Fibroblast of skin of back (primary cell): ENCODE measurements at places on chromosomes 16 and 17.

DNA sequence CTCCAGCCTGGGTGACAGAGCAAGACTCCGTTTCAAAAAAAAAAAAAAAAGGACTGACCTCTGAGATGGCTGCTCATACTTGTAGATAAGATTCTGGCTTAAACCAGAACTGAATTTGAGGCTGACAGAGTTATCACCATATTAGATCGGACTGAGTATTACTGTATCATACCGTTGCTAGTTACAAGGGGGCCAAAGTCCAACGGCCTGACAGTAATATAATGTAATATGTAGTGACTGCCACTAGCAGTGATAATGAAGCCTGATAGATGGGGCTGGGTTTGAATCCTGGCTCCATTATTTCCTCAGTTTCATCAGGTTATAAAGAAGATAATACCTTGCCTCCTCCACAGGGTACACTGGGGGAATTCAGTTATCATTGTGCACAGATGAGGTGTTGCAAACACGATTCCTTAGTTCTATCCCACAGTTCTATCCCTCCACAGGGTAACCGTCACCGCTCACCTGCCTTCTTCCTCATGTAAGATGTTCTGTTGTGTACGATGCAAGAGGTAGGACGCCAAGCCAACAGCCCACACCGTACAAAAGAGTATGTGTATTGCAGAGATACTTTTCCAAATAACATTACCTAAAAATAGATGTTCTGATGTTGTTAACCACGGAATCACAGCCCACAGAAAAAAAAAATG, 5.2 kb downstream of the TMEM220 start:
- no peak for DNase-seq

DNA sequence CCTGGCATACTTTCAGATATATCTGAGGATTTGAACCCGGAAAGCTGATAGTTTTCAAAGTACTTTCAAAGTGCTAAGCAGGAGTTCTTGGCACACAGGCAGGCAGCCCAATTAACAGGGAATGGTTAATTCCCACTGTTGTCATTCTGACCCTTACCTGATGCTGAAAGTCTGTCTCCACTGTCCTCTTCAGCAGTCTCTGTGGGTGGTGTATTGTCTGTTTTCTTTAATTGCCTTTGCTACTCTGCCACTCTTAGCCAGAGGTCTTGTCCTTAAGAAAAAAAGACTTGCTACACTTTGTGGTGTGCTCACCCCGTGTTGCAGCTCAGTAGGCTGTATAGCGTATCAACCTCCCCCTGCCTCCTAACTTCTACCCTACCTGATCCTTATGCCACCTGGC, 63.2 kb upstream of the SLC12A3 start:
- no peak for DNase-seq

- DNase-seq: peak; percentile 25
Observed at GRCh38 chr16:57150682-57151330, 35.0 kb downstream of the PSME3IP1 start.

DNA sequence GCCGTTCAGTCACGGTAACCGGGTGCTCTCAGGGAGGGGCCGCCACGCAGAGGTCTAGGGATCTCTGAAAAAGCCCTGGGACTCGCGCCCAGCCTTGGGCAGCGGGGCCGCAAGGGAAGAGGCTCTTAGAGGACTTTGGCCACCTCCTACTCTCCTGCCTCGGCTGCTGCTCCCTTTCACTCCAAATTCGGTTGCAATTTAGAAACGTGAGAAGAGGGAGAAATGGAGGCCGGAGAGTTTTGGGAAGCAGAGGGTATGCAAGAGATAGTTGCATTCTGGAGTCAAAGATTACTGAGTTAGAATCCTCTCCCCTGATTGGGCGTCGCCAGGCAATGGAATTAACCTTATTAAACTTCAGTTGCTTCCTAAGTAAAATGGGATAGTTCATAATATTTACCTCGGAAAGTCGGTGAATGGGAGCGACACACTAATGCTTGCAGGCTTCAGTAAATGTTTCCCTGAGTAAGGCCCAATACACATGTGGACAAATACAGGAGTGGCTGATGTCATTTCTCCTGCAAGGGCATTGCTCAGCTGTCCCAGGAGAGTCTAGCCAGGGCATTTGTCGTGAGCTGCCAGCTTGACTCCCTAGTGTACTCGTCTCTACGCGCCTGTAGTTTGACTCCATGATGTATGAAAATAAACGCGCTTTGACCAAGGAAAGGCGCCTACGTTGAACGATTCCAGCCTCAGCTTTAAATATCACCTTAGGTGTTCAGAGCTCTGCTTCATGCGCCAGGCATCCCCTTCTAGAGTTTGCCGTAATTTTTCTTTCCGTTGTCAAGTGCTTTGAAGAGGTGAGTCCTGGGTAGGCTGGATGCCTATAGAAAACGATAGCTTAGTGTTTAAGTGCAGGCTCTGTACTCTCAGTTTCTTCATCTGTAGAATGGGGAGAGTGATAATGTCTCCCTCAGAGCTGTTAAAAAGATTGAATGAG, 667 bp downstream of the OGFOD1 start:
- DNase-seq: peak; percentile 71

DNA sequence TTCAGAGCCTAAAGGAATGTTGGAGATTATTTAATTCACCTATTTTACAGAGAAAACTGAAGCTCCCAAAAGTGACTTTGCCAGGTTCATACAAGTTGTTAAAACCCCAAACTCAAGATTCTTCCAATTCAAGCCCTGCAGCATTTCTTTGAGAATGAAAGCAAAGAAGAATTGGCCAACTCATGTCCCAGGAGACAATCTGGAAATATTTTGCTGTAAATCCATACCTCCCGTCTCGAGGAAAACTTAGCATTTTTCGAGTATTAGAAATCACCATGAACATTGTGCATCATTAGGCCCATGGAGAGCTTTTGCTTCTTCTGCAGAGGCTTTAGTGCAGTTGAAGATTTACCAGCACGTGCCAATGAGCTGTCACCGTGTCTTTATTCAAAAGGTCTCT, 176.4 kb upstream of the KCNJ16 start:
- peak; percentile 86 for DNase-seq

DNA sequence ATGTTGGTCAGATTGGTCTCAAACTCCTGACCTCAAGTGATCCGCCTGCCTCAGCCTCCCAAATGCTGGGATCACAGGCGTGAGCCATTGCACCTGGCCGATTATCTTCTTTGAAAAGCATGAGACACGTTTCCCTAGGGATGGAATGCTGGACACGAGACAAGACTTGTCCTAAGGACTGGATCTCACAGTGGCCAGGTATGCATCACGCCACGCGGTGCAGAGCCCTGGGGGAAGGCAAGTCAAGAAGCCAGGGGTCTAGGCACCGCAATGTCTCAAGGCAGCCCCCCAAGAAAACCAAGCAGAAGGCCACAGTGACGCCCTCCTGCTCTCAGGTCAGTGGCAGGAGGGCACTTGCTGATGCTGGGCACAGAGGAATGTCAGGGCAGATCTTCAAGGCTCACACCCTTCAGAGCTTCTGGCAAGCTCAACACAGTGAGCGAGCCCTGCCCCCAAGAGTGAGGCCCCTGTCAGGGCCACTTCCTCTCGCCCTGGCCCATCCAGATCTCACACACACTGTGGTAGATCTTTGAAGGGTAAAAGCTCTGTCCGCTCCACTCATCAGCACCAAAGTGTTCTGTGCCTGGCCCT, 134.7 kb downstream of the ZNF778 start:
- no peak for DNase-seq

GRCh38 chr16:8756755-8757154, 40.7 kb downstream of the TMEM186 start:
- DNase-seq: no peak

DNA sequence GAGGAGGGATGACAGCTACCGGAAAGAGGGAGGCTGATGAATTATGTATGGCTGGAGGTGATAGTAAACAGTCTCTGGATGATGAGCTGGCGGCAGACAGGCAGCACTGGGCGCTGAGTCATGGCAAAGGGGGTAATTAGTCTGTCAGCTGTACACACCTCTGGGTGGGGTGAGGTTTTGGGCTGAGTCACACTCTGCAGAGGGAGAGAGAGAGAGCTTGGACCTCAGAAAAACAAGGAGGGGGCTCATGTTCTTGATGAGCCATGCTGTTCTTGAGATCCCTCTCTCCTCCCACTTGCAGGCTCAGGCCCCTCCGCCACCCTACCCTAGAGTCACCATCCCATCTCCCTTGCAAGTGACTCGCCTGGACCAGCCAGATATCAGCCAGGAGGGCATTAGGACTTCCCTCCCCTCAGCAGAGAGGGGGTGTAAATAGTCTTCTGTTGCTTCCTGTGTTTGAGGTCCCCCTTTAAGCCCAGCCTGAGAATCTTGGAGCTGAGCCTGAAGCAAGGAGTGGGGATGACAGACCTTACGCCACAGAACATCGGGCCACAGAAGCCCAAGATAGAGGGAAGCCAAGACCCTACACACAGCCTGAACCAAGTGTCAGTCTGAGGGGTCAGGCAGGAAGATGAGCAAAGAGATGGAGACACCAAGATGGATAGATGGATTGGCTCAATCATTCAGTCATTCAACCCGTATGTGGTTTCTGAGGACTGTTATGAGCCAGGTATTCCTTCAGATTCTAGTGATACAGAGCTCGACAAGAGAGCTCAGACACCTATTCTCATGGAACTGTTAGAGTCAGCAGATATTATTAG, 383.2 kb upstream of the CCL2 start:
- DNase-seq: peak; percentile 1

DNA sequence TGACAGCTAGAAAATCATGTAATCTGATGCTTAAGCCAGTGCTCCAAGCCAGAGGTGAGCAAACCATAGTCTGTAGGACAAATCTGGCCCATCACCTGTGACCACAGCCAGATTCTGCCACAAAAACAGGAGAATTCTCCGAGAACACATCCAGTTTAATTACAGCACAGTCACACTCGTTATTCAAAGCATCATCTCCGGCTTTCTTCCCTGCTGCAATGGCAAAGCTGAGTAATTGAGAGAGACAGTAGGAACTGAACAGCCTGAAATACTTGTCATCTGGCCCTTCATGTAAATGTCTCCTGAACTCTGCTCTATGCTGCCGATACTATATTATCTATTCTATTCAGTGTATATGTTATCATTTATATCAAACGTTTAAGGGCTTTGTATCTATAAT, 121.4 kb upstream of the FOXF1 start:
- no peak for DNase-seq

GRCh38 chr16:66357523-66357928, 9.0 kb upstream of the CDH5 start:
- DNase-seq: peak; percentile 77

DNA sequence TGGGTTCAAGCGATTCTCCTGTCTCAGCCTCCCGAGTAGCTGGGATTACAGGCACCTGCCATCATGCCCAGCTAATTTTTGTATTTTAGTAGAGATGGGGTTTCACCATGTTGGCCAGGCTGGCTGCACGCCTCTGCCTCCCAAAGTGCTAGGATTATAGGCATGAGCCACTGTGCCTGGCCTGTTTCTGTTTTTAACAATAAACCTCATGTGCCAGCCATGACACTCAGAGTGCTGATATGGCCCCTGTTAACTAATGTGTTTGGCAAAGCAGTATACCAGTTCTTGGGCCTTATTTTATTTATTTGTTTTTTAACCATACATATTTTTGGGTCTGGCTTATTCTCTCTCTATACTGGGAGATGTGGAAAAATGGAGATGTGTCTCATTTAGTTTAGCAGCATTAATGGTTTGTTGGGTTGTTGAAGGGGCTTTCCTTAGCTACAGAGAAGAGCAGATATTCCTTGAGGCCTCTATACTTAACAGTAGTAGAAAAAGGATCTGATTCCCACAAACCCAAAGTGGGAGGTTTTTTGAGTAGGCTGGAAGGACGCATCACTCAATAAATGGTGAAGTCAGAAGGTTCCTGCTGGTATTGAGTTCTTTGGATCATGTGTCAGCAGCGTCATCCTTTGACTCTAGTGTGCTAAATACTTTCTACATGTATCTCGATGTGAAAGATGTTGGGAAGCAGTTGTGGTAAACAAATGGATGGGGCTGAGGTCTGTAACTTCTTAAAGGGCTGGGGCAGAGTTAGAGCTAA, 16.2 kb upstream of the CDK5R1 start:
- no peak for DNase-seq

DNA sequence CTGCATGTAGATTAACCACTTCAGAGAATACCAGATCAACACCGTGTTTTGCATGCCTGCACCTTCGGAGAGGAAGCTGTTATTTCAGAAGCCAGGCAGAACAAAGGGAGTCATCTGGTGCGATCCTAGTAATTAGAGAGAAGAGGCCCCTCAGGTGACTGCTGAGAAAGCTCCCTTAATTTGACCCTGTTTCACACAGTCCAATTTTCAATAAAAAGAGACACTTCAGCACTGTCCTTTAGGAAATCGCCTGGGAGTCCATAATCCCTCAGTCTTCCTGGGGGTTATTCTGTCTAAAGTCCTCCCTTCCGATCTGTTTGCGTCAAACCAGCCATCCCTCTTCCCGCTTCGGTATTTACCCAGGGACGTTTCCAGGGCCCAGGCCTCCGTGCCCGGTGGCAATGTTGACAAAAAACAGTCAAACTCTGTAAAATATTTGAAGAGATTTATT, 23.4 kb upstream of the TNRC6C start:
- no peak for DNase-seq

- DNase-seq: peak; percentile 81
Observed at GRCh38 chr17:63035271-63035670, 69.2 kb downstream of the TANC2 start.

GRCh38 chr16:22191532-22192260, 14.4 kb upstream of the EEF2K start:
- DNase-seq: no peak

GRCh38 chr16:56246051-56246817, 54.9 kb downstream of the GNAO1 start:
- peak; percentile 35 for DNase-seq

DNA sequence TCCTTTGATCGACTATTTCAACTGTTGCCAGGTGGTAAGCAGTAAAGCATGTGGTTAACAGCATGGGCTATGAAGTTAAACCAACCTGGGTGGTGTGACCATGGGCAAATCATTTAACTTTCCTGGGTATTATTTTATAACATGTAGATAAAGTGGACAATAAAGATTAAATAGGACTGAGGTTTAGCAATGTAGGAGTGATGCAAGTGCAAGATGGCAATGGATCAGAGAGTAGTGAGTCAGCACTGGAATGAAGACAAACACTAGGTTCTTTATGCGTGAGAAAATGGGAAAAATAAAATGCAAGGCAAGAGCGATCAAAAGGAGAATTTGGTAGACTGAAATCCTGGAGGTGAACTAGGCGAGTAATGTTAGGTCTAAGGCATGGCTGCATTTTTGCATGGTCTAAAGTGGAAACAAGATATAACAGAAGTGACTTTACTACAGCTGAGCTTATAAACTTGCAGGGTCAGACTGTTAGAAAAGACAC, 222.4 kb upstream of the AXIN2 start:
- peak; percentile 92 for DNase-seq

DNA sequence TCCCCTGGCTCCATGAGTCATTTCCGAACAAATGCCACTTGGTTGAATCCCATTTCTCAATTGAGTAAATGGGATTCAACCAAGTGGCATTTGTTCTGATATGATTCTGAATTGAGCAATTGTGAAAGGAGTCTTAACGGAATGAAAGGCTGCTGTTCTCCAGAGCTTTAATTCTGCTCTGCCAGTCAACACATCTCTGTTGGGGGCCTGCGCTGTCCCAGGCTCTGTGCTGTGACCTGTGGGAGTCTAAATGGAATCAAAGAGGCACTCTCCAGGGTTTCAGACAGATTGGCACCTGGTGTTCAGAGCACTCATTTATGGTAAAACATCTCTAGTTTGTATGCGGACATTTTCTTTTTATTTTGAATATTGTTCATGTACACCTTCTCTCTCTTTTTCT, 126.2 kb downstream of the WSCD1 start:
- no peak for DNase-seq
